ENCODE measurements at places on chromosomes 6 and 20.

DNA sequence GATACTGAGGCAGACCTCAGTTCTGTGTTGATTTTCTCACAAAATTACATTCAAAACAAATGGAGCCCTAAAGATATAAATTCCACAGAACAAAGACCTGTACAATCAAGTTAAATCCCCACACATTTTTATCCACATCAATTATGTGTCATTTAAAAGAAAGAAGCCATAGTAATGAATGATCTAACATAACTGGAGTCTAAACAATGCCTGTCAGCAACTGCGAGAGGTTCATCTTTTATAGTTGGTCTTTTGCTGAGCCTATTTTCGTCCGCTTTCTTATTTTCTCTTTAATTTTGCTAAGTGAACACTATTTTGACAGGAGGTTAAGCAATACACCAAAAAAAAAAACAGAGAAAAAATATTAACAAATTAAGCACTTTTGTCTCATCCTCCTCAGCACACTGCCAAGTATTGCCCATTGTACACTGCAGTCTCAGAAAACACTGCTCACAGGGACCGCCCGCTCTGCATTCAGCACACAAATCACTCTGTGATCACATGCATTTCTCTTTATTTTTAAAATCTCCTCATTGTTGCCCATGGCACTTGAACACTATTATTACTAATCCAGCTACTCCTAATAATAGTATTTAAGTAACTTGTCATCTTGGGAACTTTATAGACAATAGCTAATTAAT, 140.8 kb downstream of the BTBD9 start:
- no peak for DNase-seq

DNA sequence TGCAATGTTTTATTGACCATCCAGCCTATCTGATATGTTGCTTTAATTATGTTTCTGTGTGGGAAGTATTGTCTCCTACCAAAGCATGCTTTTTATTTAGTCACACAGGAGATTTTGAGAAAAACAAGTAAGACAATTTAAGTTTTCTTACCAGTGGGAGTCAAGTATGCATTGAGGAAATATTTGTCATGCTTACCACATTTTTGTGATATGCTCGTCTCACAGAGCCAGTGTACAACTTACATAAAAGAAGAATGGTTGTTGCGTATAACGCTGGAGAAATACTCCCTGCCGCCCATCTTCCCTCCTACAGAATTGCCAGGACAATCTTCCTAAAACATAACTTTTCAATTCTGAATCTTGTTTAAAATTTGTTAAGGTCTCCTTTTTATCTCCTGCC, 37.1 kb upstream of the FILIP1 start:
- DNase-seq, result no peak

- DNase-seq, result no peak
Measured at GRCh38 chr6:28922004-28922820, 1.6 kb downstream of the TRIM27 start.

- no peak for DNase-seq
Measured at GRCh38 chr6:165854061-165854862, 191.2 kb upstream of the PDE10A start.

GRCh38 chr6:45436544-45437438, 59.1 kb upstream of the SUPT3H start:
- DNase-seq, result no peak

DNA sequence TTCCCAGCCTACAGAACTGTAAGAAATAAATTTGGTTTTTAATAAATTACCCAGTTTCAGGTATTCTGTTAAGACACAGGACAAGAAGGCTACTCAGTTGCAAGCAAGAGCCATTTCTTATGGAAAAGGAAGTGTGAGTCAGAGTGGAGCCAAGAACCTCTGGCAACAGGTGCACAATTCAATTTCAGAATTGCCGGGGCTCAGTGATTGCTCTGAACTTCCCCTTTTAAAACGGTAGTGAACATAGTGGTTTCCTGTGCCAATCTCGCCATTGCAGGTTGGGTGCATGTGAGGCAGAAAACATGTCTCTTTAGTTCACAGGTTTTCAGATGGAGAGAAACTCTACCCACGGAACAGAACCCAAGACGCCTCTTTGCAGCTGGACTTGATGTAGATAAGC, 16.4 kb downstream of the PIGT start:
- no peak for DNase-seq

GRCh38 chr6:75107913-75108312, 97.9 kb downstream of the COL12A1 start:
- no peak for DNase-seq

GRCh38 chr20:23061262-23061661, 11.8 kb upstream of the THBD start:
- DNase-seq, result no peak

- no peak for DNase-seq
Measured at GRCh38 chr20:9500121-9500520, 14.3 kb upstream of the LAMP5 start.

GRCh38 chr6:170052991-170053821, 237.7 kb downstream of the DLL1 start:
- DNase-seq, result no peak

DNA sequence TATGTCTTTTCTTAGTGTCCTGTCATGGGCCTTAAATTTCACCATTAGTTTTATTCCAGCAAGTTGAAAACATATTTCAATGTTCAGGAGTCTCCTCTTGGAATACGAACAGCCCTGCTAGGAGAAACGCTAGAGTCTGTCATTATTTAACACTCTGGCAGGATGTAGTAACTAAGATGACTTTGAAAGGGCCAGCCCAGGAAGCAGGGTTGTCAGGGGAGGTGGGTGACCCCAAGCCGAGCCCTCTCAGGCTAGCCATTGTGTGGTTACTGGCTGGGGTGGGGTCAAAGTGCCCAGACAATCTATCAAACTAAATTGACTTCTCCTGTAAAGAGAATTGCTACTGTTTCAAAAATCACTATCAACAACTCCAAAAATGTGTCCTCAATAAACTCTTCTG, 67.8 kb downstream of the LY86 start:
- no peak for DNase-seq

- DNase-seq, result no peak
Measured at GRCh38 chr6:87754828-87755227, 52.8 kb upstream of the AKIRIN2 start.

- no peak for DNase-seq
Measured at GRCh38 chr6:2103765-2104523, 141.5 kb downstream of the GMDS start.

DNA sequence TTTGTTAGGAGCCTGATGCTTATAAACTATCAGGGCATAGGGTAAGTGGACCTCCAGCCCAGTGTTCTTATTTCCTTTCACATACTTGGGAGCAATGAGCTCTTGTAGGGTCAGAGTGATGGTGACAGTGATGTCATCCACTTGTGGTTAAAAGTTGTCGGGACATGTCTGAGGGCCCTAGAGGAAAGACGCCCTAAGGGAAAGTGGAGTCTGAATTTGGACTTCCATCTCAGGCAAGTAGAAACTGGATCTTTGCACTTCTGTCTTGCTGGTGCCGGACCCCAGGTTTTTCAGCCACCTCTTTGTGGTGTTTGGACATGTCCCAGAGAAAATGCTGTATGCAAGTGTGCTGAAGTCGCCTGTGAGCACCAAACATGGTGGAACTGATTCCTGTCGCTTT, 900.5 kb downstream of the C6orf118 start:
- no peak for DNase-seq

GRCh38 chr6:112061605-112062004, 7.7 kb downstream of the CCN6 start:
- DNase-seq, result no peak

DNA sequence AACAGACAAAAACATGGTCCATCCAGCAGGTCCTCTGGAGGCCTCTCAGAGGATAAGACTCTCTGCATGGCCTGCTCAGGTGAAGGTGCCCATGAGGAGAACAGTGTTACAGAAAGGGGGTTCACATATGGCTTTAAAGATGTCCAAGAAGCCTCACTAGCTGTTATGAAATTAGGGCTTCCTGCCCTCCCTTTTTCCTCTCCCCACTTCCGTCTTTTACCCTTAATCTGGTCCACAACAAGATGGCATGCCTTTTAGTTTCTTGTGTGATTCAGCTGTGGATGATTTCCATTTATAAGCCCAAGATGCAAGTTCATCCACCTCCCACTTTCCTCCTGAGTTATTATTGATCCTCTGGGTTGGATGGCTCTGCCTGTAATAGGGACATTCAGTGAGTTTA, 14.0 kb downstream of the GCNT2 start:
- no peak for DNase-seq

GRCh38 chr6:159832946-159833345, 32.9 kb downstream of the PNLDC1 start:
- DNase-seq, result no peak

GRCh38 chr6:5994234-5994998, 12.3 kb downstream of the NRN1 start:
- DNase-seq, result no peak

GRCh38 chr6:22153384-22154158, 143.3 kb downstream of the PRL start:
- no peak for DNase-seq

- DNase-seq, result no peak
Measured at GRCh38 chr6:108721286-108721685, 126.9 kb upstream of the ARMC2 start.

DNA sequence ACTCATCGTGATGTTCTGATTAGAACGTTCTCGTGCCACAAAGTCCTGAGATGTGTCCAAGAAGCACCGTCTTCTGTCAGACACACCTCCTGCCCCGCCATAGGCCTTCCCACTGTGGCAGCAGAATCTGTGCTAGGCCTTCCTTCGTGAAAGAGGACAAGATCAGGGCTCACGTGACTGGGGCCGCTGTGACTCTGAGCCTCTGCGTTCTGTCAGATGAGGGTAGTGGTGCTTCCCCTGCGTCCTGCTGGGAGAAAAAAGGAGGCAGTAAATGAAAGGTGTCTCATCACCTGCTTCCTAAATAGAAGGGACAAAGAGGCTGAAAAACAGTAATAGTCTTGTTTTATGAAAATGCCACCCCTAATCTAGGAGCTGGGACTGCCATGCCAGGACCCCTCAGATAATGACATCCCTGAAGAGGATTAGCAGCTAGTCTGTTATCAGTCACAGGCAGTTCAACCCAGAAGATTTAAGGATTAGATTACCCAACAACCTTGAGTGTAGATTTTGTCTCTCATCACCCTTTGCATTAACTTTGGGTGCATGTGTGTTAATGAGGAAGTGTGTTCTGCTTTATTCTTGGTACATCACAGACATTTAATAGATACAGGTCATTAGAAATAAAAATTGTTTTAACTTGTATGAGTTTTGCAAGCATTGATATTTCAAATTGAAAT, 4.1 kb downstream of the DNAJC5 start:
- DNase-seq, result no peak

DNA sequence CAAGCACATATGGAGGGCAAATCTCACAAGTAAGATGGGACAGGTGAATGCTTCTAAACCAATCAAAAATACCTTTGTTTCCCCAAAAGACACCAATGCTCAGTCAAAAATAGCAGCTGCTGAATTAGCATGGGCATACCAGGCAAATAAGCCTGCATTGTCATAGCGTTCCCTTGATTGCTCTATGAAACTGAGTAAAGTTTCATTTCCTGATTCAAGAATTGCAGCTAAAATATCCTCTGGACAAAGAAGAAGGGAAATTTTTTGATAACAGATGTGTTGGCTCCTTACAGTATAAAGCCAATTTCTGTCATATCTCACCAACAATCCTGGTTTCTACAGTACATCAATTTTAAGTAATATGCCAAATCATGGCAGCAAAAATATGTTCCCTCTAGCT, 3.3 kb upstream of the TMEM14A start:
- DNase-seq, result no peak

DNA sequence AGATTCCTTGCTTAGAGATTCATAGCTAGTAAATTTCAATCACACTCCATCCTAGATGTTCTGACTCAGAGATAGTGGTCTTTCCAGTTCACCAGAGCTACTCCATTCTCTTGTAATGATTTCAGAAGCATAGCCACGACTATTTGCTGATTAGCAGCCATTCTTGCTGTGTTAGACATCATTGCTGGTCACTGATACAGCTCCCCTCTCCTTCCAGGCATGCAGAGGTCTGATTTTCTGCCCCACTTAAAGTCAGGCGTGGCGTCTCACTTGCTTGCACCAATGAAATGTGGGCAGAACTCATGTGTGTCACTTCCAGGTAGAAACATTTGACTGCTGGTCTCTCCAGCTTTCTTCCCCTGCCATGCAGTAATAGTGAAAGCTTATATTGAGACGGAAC, 168.9 kb upstream of the JARID2 start:
- no peak for DNase-seq

GRCh38 chr6:84860509-84860908, 96.1 kb upstream of the TBX18 start:
- no peak for DNase-seq

DNA sequence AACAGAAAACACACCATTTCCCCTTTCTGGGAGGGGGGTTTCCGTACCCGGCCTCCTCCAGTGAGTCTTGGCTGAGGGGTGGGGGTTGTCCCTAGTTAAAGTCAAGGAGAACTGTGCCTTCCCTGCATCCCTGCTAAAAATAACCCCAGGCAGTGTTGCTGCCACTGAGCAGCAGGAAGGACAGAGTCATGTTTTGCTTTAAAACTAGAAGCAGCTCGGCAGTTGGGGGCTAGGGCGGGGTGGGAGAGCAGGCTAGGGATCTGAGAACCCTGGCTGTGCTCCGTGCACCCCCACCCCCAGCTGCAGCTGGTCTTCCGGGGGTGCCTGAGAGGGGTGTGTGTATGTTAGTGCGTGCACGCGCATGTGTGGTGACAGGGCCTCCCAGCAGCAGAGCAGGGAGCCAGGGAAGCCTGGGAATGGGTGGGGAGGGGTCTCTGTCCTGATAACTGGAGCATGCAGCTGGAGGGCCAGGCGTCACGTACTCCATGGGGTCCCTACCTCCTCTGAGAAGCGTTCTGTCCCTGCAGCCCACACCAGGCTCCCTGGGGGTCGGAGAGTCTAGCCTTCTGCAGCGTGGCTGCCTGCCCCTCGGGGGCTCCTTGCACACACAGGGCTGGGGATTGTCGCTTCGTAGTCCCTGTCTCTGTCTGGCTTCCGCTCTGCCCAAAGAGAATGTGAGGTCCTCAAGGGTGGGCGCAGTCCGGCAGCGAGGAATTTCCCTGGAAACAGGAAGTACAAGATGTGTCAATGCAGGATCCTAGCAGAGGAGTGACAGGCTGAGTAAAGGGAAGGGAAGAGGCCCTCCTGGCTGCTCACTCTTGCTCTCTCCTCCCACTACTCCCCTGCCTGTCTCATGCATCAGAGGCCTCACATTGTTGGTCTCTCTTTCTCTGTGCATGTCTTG, 16.8 kb upstream of the ARMC12 start:
- no peak for DNase-seq

GRCh38 chr6:25558155-25558817, 93.7 kb upstream of the SCGN start:
- DNase-seq, result no peak

DNA sequence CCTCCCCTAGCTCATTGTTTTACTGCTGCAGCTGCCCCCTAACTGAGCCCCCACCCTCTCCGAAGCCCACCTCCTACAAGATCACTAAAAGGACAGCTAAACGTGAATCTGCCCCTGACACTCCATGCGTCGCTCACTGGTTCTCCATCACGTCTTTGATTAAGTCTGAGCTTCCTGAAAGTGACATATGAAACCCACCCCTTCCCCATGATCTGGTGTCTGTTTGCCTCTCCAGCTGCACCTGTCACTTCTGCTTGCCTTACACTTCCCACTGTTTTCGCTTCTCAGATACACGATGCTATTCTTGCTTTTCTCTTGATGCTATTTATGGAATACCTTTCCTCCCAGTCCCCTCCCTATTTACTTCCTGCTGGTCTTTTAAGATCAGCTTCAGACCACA, 8.0 kb upstream of the PERP start:
- no peak for DNase-seq
